ENCODE measurements at places on chromosomes 12 and 14. TPM values are rescaled to one million over a fixed set of nuclear protein-coding genes. Genes with fewer than 3 reads are reported as not detected.

Gene ALDH1L2
- total RNA-seq: 74.4 TPM

Gene SLCO1B1
- not detected for total RNA-seq

Gene RBP5
- not detected for total RNA-seq

Gene DIO2
- 27.0 TPM for total RNA-seq

Gene ADAM20
- total RNA-seq: 0.38 TPM

Gene PSMA6
- total RNA-seq: 314 TPM

Gene INHBC
- total RNA-seq: not detected

Gene DDX54
- 49.8 TPM for total RNA-seq

Gene SARNP
- 103 TPM for total RNA-seq

Gene TBX3
- 16.1 TPM for total RNA-seq

Gene TMEM63C
- total RNA-seq: under 0.01 TPM

Gene MCRS1
- total RNA-seq: 61.3 TPM

Gene TSHR
- total RNA-seq: not detected

Gene NKX2-1
- total RNA-seq: not detected

Gene TAS2R9
- total RNA-seq: not detected

Gene LRRC10
- total RNA-seq: not detected

Gene ALG10
- 4.2 TPM for total RNA-seq
